Kidney tubule cell (primary cell): ENCODE measurements at places on chromosomes 11 and 22.

DNA sequence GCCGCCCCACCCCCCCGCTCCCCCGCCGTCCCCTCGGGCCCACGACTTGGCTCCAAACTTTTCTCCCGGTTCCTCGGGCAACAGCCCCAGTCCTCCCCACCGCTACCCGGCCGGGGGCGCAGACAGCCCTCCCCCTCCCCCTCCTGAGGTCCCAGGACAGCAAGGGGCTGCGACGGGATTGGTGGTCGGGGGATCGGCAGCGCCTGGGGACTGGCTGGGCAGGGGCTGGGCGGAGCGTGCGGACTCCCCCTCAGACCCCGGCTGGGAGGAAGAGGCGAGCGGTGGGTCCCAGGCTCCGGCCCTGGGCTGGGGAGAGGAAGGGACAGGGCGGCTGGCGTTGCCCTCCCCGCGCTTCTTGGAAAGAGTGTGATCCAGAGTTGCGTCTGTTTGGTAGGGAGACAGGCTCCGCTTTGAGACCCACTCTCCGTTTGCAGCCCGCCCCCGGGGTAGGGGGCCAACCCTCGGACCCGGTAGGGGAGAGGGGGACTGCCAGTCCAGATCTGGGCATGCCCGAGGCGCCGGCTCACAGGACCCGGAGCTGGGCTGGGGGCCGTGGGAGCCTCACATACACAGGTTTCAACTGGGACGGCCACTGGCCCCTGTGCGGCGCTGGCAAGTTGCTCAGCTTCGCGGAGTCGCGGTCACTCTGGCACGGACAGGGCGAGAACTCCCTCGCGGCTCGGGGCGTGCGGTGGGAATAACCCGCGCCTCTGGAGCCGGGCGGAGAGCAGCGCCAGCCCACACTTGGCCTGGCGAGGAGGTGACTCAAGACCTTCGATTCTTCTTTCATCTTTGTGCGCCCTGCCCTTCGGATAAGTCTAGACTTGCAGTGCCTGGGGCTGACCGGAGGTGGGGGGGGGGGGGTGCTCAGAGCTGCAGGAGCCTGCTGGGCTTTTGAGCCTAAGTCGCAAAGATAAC lies 999 bp downstream of the TSKU start:
- DNase-seq: peak; percentile 87

GRCh38 chr11:90908074-90908473 lies 685.2 kb upstream of the CHORDC1 start:
- DNase-seq: no peak

GRCh38 chr22:36552289-36552688 lies 23.3 kb upstream of the EIF3D start:
- DNase-seq: no peak

GRCh38 chr11:57081356-57081755 lies 92.6 kb downstream of the OR5AK2 start:
- no peak for DNase-seq

DNA sequence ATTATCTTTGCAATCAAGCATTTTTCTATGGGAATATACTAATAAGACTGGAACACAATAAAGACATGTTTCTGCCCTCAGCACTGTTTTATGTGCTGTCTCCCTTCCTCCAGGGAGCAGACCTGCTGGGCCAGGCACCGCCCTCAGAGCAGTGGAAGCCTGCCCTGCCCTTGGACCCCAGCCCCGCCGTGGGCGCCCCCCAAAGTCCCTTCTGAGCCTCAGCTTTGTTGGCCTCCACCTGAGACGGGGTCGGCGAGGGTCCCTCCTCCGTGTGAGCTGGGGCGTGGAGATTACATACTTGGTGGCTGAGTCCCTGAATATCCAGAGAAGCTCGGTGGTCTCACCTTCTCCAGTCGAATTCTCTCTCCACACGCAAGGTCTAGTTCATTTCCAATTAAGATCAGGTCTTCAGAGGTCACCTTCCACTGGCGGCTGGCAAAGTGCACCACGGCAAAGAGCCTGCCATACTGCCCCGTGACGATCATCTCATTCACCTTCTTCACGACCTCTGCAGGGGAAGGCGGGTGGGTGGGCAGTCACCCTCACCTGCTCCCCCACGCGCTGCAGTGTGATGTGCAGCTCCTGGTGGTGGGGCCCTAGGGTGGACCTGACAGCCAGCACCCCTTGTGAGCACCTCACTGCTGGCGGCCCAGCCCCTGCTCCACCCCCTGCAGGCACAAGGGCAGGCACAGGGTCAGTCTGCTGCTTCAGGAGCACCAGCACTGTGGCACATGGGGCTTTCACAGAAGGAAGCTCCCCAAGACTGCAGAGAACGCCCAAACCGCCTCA lies 7.3 kb downstream of the MRPL21 start:
- no peak for DNase-seq

DNA sequence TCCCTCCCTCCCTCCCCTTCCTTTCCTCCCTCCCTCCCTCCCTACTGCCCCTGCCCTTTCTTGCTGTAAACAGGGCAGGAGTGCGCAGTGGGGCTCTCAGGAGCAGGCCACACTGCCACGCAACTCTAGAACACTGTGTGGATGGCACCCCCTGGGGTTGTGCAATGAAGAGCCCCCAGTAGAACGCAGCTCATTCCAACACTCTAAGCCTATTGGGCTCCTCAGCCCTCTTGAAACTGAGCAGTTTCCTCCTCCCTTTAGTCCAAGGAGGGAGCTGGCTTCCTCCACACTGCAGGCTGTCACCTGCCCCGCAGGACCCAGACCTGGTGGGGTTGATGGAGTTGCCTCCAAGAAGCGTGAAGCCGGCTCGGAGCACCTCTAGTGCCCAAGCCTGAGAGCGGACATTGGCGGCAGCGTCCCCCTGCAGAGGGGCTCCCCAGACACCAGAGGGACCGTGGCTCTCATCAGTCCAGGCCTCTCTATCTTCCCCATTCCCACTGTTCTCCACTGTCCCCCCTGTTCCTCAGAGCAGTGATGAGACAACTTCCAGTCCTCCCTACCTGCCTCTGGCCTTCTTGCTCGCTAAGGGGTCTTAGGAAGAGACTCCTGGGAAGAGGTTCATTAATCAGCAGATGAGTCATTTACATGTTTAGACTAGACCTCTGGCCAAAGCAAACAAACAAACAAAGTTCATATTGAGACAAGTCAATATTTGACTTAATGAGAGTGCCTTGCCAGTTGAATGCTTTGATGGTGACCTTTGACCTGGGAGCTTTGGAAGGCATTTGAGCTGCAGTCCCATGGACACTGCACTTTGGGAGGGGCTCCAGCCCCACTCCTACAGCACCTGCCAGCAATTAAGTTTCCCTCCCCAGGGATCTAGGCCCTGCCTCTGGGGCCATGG lies 64.0 kb downstream of the RPUSD4 start:
- DNase-seq: peak; percentile 14

DNA sequence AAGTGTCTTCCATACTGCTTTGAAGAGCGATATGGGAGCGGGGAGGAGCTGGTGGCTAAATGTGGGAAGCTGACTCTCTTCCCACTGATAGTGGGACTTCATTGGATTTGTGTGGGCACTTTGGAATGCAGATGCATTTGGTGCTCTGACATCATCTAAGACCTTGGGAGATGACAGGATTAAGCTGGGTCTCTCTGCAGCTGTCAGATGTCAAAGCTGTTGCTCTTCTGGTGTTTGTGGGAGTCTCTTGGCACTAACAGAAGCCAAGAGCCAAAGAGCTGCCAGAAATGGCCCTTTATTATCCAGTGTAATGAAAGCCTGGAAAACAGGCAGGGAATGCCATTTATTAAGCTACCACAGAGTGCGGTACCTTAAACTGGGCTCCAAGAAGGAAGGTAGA lies 20.6 kb downstream of the GRAMD1B start:
- no peak for DNase-seq

DNA sequence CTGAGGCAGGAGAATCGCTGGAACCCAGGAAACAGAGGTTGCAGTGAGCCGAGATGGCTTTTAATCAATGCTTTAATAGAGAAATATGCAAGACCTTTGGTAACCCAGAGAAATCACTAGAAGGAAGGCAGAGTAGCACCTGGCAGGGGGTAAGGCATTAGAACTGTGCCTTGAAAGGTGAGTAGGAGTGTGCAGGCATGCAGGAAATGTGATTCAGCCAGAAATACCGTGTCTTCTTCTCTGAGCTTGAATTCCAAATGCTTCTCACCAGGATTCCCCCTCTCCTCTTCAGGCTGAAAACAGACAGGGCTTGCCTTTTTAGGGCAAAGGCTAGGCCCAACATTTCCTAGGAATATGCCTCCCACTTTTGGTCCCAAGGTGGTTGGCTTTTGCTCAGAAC lies 51.0 kb downstream of the OR4D9 start:
- peak; percentile 79 for DNase-seq

DNA sequence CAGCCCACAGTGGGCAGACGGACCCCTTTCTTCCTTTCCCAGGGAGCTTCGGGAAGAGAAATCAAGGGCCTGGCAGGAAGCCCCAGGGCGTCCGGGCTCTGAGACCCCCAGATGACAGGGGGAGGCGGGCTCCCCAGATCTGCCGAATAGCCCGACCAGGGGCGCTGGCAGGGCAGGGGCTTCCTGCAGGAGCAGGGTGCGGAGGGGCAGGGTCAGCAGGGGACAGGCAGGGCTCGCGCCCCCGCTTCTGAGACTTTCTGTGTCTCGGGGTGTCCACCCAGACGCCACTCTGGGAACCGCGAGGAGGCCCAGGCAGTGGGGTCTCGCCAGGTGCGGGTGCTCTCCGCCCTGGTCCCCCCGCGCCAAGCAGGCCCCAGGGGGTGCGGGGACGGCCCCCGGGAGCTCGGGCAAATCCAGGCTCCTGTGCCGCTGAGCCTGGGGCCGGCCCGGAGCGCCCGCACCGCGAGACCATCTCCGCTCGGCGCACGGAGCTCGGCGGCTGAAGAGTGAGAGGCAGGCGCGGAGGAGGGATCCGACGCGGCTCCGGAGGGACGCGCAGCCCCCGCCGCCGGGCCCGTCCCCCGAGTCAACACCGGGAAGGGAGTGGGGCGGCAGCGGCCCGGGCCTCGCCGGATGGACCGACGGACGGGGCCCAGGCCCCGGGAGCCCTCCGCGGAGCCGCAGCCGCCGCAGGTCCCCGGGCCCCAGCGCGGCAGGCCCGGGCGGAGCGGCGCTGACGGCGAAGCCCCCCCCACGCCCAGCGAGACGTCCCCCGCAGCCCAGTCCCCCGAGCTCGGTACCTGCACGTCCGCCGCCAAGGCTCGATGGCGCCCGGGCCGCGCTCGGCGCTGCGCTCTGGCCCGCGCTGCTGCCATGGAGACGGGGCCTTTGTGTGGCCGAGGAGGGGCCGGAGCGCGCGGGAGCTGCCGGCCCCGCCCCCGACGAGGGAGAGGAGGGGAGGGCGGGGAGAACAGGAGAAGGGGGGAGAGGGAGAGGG lies at the start of gene PLXNB2:
TSS of gene PLXNB2 (minus strand) at position 894 of the 997 bp plus-strand sequence. CDS start 17,062 bp downstream, outside the sequence.
- DNase-seq: peak; percentile 86

DNA sequence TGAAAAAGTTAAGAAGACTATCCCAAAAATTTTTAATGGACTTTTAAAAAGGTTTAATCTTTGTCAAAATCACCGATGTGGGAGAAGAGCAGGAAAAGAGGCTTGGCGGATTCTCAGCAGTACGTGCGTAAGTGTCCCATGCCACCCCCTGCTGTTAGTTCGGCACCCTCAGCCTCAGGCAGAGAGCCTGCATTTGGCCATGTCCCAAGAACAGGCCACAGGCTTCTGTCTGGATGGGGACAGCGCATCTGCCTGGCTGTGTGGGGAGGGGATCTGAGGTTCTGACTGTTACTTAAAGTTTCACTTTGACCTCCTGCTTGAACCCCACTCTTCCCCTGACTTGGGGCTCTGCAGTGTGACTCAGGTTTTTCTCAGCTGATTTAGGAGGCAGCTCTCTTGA lies 35.3 kb downstream of the EXT2 start:
- no peak for DNase-seq

DNA sequence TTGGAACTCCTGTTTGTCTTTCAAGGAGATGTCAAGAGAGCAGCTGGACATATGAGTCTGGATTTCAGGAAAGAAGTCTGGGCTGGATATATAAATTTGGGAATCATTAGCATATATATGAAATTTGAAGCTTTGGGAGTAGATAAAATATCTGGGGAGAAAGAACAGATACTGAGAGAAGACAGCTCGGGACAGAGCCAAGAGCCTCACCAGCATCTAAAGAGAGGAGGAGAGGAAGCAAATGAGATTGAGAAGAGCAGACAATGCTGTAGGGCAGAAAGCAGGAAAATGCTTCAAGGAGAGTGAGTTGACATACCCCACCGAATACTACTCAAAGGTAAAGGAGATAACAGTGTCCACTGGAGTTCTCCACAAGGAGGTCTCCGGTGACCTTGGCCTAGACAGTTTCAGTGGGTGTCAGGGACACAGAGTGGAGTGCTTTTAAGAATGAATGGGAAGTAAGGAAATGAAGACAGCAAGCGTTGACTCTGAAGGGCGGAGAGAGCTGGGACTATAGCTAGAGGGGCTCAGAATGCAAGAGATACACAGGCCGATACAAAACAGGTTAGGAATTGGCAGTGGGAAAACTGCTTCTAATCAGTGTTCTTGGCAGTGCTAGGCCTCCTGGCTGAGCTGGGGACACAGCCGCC lies 862 bp downstream of the APBB1 start:
- no peak for DNase-seq

- DNase-seq: no peak
These were observed 27.4 kb upstream of the CXCR5 start for GRCh38 chr11:118856314-118856713.
